AG04450 (cell line): ENCODE measurements at places on chromosomes 12 and 14.
A peak's percentile ranks its signal among the peaks of the same experiment; 100 is the strongest.

GRCh38 chr12:27521981-27522380 lies 2.0 kb upstream of the PPFIBP1 start:
- DNase-seq: no peak

GRCh38 chr12:62285284-62285683 lies 25.1 kb downstream of the USP15 start:
- no peak for DNase-seq

- DNase-seq: peak; percentile 15
These were observed 874.9 kb downstream of the NRXN3 start for GRCh38 chr14:79044894-79045624.

DNA sequence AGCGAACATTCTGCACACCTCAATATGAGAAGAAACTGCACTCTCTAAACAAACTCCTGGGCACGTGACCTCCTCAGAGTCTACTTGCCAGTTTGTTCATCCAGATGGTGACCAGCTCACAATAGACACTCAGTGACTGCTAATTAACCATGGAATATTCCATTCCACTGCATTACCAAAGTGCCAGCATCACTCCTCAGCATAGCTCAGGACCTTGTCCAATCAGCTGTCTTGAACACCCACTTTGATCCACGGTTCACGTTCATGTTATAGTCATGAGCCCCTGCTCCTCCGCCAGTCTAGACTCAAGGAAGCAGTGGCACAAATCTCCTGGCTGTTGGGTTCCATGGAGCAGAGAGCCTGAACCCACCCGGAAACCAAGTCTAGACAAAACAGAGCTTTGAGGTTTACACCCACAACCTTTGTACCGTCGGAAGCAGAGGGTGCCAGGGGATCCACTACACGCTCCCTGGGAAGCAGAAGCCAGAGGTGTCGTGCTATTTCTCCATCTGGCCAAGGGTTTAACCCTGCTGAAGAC lies 285.3 kb downstream of the ZFP36L1 start:
- no peak for DNase-seq

DNA sequence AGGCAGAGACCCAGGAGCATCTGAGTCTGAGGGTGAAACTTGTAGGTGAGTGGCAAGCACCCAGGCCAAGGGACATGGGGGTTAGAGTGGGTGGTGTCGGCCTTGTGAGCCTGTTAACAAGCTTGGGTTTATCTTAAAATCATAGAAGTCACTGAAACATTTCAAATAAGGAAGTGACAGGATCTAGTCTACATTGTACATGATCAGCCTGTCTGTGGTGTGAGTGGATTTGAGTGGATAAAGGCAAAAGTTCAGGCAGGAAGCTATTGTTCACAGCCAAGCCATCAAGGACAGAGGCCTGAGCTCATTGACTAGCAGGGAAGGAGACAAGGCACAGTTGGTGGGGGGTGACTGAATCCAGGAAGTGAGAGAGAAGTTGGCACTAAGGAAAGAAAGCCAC lies 59.3 kb upstream of the FKBP4 start:
- no peak for DNase-seq

DNA sequence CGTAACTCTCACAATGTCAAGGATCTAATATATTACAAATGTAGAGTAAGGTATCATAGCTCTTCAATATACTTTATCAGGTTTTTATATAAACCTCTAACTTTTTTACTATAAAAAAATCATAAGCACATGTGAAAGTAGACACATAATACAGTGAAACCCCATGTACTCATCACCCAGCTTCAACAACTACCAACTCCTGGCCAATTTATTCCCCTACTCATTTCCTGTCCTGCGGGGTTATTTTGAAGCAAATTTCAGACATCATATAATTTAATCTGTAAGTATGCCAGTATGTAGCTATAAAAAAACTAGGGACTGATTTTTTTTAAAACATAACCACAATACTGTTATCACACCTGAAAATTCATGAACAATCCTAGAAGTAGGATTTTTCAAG lies 47.7 kb downstream of the NOPCHAP1 start:
- DNase-seq: no peak

GRCh38 chr14:62696929-62697328 lies 348.3 kb downstream of the KCNH5 start:
- DNase-seq: no peak

GRCh38 chr12:2501464-2502191 lies 293.1 kb upstream of the FKBP4 start:
- DNase-seq: no peak

- DNase-seq: no peak
These were observed 97.8 kb downstream of the SLC6A15 start for GRCh38 chr12:84814664-84815245.

- DNase-seq: no peak
These were observed 15.8 kb downstream of the TRIM9 start for GRCh38 chr14:51079085-51079484.

DNA sequence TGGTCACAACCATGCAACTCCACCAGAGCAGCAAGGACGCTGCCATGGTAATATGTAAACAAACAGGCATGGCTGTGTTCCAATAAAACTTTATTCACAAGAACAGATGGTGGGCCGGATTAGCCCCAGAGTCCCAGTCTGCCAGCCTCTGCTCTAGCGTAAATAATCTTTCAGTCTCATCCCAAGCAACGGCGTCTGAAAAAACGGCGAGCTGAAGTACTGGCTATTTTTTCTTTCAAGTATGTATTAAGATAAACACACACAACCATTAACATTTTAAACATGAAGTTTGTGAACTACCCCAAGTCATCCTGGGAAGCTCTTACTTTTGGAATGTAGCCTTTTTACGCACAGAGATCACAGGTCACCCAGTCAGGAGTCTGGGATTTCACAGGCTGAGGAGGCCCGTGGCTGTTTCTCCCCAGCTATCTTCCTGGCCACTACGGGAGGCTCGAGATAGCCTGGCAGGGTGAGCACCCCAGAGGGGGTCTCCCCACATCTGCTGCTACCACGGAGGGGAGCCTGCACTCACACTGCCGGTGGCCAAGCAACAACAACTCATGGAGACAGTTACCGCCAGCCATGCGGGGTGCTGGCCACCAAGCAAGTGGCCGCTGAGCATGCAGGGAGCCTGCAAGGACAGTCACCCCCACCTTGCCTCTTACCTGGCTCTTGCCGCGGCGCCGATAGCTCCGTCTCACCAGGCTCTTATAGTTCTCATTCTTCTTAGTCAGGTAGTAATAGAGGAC lies 124.6 kb downstream of the RFLNA start:
- peak; percentile 81 for DNase-seq

DNA sequence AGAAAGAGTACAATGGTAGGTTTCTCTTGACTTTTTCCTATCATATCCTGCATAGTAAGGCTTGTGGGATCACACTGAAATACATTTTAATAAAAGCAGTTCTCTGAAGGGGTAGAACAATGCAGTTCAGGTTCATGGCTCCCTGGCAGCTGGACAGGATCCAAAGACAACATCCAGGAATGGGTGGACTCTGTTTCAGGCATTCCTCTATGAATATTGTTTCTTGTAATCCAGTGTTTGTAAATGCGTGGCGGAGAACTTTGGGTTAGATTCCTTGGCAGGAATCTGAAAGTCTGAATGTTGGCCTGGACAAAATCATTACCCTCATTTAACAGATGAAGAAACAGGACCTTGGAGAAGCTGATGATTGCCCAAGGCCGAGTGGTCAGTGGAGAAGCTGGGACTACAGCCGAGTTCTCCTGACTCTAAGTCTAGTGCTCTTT lies 43.5 kb downstream of the SYNE2 start:
- no peak for DNase-seq

DNA sequence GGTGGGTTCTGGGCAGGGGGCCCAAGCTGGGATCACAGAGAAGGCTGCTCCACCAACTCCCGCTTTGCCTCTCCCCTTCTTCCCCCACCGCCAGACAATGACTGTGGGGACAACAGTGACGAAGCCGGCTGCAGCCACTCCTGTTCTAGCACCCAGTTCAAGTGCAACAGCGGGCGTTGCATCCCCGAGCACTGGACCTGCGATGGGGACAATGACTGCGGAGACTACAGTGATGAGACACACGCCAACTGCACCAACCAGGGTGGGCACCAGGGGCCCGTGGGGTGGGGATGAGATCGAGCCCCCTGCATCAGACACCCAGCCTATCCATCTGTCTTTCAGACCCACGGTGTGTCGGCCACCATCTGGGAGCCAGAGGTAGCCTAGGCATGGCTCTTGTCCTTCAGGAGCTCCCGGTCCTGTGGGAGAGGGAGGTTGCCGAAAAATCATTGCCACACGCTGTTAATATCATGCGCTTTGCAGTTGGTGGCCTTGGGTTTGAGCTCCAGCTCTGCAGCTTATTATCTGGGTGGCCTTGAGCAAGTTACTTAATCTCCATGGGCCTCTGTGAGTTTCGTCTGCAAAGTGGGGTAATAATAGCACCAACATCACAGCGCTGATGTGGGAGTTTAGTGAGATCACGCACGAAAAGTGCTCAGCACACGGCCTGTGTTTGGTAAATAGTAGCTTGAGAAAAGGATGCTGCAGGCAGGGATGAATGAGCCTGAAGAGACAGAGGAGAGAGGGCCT lies 21.8 kb upstream of the LRP1-AS start:
- DNase-seq: no peak
